Forelimb muscle (tissue), 1 donor: ENCODE measurements at places on chromosomes 13 and 19.
A peak's percentile ranks its signal among the peaks of the same experiment; 100 is the strongest.

DNA sequence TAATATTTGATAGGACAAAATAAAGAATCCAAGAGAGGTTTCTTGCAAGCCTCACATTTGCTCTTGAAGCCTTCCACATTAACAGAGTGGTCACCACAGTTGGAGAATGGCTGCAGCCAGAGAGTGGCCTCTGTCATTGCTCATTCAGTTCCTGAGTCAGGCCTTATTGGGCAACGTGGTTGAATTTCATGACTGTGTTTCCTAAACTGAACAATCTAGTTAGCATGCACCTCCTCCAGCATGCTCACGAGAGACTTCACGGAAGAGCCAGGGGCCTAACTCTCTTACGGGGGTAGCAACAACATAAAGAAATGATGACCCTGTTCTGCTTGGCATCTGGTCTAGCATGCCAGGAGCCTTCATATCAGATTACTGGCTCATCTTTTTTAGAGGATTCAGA, 9.6 kb upstream of the UBL3 start:
- no peak for DNase-seq

DNA sequence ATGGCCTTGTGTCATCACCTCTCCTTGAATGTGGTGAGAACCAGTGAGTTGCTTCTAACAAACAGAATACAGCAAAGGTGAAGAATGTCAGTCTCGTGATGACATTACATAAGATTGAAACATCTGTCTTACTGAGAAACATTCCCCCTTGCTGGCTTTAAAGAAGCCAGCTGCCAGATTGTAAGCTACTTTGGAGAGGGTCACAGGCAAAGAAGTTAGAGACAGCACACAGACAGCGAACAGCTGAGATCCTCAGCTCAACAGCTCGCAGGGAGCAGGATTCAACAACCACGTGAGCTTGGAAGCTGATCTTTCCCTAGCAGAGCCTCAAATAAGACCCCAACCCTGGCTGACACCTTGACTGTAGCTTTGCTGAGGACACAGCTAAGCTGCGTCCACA, 367.9 kb downstream of the LIG4 start:
- DNase-seq: no peak

DNA sequence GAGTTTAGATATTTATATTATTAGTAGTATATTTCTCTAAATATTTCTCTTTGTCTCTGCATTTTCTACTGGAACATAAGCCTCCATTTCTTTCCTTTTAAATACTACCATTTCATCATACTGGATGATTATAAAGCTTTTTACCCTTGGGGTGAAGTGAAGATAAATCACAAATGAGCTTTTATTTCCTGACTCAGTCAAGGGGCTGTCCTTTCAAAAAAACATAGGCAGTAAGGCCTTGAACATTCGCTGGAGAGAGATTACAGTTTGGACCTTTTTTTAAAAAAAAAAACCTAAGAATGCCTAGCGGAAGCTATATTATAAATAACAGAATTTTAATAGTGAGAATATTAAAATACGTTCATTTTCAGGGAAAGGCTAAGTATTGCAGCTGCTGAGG, 268.8 kb upstream of the PCDH9 start:
- no peak for DNase-seq

GRCh38 chr19:44930088-44930487, 11.9 kb upstream of the APOC4 start:
- DNase-seq: no peak

GRCh38 chr13:65400702-65401101, 1829.4 kb downstream of the PCDH9 start:
- DNase-seq: no peak

DNA sequence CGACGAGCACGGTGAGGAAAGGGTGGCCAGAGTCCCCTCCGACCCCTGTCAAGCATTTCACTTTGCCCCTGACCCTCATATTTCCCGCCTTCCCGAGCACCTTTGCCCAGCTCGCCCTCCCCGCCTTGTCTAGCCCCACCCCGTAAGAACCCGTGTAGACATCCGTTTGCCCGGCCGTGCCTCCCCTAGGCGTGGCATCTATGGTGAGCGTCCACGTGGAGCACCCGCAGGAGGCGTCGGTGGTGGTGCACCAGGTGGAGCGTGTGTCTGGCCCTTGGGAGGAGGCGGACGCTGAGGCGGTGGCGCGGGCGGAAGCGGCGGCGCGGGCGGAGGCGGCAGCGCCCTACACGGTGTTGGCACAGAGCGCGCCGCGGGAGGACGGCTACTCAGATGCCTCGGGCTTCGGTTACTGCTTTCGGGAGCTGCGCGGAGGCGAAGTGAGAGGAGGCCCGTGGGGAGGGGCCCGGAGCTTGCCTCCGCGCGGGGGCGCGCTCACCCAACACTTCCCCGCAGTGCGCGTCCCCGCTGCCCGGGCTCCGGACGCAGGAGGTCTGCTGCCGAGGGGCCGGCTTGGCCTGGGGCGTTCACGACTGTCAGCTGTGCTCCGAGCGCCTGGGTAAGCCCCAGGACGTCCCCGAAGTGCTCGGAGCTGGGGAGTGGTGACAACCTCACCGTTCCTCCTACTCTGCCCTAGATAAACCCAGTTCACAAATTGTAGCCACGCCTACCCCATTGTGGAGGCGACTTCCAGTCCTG, 4.2 kb downstream of the LTBP4 start:
- DNase-seq: no peak

DNA sequence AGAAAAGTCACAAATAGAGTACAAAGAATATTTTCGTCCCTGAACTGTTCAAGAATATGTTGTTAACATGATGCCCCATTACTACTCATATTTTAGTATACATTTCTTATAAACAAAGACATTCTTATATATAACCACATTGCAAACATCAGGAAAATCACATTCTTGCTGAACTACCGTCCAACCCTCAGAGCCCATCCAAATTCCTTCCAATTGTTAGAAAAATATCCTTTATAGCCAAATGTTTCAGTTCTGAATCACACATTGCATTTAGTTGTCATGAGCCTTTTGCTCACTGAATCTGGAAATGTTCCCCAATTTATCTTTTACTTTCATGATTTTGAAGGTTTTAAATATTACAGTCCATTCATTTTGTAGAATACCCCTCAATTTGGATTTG, 467.8 kb upstream of the ARGLU1 start:
- no peak for DNase-seq

DNA sequence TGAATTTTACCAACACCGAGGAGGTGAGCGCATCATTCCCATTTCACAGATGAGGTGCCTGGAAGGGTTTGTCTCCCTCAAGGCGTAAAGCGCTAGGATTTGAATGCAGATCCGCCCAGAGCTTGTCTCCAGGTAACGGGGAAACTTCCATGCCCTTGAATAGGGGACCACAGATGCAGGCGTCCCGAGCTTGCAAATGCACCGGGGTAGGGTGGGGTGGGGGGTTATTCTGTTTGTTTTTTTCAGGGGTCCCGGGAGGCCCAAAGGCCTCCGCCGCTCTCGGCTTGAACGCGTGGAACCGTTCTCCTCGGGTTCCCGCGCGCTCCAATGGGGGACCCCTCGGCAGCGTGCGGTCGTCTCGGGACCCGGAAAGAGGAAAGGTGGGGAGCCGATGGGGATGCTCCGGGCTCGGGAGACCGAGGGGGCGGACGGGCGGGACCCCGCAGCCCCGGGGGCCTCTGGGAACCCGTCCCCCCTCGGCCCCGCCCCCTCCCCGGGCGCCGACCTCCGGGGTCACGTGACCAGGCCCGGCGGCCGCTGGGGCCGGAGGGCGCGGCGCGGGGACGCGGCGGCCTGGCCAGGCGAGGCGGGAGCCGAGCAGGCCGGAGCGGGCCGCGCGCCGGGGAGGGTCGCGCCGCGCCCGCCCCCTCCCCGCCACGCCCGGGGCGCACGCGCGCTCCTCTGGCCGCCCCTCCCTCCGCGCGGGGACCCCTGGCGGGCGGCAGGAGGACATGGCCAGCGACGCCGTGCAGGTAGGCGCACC, at the start of gene PKN1:
TSS of gene PKN1 (plus strand) at position 516 of the 763 bp plus-strand sequence. CDS start at position 732, 216 bp downstream.
- DNase-seq: no peak

DNA sequence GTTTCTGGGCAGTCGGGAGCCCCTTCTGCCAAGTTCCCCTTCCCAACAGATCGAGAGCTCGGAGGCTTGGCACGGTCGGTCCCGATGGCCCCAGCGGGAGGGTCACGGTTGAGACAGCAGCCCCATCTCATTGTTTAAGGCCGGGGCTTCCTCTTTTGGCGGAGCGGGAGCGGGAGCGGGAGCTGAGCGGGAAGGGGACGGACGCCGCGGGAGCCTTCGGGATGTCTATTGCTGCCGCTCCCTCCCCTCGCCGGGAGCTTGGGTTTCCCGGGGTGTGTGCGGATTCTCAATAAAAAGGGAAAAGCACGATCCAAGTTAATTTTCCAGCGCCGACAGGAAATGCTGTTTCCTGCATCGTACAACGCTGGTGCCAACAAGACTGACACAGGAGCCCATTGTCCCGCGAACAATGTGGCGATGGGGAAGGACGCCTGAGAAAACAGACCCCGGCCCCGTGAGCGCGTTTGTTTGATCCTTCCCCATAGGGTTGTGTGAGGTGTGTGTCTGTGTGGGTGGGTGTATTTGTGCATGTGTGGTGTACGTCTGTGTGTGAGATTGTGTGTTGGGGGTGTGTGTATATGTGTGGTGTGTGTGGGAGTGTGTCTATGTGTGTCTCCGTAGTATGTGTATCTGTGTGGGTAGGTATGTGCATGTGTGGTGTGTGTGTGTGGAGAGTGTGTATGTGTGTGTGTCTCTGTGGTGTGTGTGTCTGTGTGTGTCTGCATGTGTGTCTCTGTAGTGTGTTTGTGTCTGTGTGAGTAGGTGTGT, 36.3 kb upstream of the FLT1 start:
- DNase-seq: peak; percentile 11

- DNase-seq: no peak
Measured at GRCh38 chr19:2711172-2711874, 8.8 kb upstream of the GNG7 start.

DNA sequence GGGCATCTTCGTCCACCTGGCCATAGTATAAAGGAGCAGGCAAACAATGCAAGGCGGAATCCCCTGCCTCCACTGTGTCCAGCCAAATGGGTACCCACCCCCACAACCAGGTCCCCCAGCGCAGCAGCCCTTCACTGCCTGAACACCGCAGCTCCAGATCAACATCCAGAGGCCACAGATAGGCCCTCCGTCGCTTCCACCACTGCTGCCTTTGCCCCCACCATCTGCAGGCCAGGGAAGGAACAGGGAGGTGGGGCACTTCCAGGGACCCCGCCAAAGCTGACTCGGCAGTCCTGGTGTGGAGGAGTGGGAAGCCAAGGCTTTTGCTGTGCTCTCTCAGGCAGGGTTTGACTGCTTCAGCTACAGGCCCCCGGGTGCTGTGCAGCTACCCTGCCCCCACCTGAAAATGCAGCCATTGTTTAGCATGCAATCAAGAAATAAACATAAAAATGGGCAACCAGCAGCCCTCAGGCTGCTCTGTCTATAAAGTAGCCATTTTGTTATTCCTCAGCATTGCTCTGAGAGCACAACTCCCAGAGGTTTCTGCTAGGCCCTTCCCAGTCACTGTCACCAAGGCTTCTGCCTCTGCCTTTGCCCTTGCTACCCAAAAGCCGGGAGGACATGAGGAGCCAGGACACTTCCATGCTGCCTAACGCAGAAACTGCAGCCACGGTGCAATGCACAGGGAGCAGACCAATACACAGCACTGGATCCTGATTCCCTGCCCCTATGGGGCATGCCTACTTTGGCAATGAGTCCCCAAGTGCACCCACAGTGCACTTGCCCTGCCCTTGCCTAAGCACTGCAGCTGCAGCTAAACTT, 733.2 kb upstream of the KLHL1 start:
- no peak for DNase-seq

- no peak for DNase-seq
Measured at GRCh38 chr19:54427586-54427985, 12.3 kb downstream of the TTYH1 start.

DNA sequence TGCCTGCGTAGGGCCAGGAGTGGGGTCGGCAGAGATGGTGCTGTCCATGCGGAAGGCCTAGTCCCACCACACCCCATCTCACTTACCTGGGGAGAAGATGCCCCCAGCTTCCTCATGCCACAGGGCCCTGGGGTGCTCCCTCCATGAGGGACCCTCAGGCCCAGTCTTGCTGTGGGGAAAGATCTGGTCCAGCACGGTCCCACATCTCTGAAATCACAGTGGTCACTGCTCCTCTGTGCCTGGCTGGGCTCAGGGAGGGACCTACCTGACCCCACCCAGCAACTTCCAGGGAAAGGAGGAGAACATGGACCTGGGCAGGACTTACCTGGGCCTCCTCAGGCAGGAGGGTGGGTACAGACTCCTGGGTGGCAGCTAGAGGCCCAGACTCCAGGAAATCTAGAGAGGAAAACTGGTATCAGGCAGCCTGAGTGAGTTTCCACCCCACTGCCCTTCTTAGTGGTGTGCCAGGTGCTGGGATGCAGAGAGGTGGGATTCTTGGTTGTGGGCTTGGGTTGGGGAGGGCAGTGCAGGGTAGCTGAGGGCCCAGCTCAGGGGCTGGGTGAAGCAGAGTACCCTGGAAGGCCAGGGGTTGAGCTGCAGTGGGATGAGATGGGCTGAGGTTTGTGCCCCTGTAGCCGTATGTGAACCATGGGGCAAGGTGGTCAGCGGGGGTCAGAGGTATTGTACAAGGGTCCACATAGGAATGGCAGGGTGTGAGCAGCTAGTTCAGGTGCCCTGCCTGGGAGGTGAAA, 3.8 kb downstream of the MZF1 start:
- no peak for DNase-seq

DNA sequence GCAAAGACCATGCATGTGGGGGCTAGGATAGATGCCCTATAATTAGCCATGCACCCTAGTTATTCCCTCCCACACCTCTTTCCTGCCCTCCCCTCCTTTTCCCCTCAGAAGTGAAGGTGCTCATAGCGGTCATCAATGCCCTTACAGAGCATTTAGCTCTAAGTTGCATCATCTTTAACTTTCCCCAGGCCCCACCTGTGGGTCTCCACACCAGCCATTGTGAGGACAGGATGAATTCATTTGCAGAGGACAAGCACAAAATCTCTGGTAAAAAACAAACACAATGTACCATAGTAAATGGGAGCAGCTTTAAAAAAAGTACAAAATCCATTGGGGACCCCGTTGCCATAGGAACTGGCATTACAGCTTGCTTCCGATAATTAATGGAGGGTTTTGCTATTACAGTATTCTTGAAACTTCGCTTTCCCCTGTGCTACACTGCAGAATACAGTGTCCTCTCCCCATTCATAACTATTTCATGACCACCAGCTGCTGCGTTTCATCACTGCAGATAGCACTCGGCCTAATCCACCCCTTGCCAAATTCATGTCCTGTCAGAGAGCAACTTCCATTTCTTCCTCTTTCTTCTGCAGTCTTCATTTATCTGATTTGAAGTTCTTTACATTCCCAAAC, 110.5 kb downstream of the ZDHHC20 start:
- DNase-seq: no peak

DNA sequence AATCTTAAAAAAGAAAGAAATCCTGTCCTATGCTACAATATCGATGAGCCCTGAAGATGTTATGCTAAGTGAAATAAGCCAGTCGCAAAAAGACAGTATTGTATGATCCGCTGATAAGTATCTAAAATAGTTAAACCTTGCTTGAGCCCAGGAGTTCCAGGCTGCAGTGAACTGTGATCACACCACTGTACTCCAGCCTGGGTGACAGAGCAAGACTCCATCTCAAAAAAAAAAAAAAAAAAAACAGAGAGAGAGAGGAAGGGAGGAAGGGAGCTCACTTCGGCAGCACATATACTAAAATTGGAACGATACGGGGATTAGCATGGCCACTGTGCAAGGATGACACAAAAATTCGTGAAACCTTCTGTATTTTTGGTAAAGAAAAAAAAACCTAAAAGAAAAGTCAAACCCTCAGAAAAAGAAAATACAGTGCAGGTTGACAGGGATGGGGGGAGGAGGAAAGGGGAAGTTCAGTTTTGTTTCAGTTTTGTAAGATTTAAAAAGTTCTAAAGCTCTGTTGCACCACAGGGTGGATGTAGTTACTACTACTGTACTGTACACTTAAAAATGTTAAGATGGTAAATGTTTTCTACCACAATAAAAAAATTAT, 8.4 kb downstream of the CLASRP start:
- no peak for DNase-seq
